ENCODE measurements at places on chromosomes 11 and 22.

DNA sequence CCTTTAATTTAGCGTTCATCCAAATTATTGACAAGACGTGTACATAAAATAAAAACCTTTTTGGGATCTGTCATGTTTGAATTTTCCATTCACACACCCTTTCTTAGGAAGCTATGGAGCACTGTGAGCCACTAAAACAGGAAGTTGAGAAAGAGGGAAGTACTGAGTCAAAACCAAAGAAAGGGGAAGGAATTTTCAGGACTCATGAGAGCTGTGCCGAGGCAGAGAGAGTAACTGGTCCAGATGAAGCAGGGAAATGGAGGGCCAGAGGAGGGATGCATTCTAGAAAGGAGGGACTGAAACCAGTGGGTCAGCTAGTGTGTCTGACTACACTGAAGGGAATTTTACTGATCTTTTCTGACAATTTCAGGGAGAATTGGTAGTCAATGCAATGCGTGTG is 24.9 kb downstream of the APLP2 start:
- DNase-seq, result no peak

DNA sequence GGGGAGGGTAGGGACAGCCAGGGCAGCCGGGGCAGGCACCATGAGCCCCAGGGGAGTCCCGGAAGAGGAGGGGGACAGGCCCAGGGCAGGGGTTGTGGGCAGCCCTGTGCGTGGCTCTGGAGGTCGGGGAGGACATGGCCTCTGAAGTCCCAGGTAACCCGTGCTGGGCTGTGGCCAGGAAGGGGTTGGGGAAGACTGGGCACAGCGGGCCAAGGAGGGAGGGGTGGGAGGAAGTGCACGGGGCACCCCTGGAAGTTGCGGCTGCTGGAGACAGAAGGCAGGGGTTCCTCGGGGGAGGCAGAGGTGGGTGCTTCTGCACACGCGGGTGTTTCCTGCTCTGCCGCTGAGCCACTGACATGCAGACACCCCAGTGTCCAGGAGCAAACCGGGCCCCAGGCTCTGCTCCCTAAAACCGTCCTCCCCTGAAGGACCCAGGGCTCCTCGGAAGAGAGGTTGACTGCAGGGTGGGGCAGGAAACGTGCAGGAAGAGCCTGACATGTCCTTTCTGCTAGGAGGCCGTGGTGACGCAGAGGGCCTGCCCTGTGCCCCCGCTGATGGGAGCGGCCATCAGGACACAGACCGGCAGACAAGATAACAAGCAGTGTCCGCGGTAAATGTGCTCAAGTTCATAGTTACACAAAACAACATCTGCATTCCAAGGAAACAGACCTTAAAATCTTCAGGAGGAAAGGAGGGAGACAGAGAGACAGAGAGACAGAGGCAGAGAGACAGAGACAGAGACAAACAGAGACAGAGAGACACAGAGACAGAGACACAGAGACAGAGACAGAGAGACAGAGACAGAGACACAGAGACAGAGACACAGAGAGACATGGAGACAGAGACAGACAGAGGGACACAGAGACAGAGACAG is 5.7 kb downstream of the TNNI2 start:
- DNase-seq, result no peak

DNA sequence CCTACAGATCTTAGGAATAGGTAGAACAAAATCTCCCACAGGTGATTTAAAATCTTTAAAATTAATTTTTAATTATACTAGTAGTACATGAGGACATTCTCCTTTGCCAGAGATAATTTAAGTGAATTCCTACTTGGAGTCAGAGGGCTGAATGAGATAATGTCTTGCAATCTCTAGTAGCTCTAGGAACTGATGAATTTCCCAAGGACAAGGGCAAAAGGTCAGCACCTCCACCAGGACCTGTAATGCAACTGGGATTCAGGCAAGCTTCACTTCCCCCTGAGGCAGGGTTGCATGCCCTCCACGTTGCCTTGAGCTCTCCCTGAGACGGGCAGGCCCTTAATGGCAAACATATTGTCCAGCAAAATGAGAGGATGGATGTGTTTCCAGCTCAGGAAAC is 330.3 kb upstream of the PITPNB start:
- no peak for DNase-seq

DNA sequence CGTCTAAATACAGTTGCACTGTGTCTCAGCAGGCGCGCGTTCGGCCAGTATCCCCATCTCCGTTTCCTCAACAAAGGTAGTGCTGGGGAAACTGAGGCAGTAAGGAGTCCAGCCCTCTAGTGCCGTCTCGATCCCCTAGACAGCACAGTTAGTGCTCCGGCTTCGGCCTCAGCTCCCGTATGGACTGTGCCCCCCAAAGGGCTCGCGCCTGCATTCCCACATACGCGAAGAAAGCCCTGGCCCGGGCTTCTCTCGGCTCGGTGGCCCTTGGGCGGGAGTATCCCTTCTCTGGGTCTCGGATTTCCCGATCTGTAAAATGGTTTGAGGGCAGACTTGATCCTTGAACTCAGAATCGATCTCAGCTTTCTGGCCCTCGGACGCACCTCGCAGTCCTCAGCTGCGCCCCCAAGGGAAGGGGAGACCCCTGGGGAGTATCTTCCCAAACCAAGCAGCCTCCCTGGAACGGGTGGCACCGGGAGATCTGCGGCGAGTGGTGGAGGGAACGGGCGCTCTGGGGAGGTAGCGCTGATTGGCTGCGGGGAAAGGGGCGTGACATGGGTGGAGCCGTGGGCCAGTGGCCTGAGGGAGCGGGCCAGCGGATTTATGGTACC is 759 bp upstream of the PEX16 start:
- DNase-seq, result peak; percentile 97

DNA sequence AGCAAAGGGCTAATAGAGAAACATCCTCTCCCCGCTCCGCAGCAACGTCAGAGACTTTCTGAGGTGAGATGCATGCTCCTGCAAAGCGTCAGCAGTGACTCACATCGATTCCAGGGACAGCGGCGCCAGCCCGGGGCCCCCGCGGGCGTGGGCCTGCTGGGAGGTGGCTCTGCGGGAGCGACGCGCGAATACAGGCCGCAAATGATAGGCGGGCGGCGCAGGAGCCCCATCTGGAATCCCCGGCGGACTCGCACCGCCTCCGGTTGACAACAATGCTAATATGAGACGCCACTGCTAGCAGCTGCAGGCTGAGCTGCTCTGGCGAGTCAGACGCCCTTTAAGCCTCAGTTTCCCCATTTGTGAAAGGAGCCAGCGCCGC is 557 bp downstream of the RANGAP1 start:
- peak; percentile 92 for DNase-seq

- peak; percentile 82 for DNase-seq
Observed at GRCh38 chr11:119422809-119423508, at the start of gene THY1. Gene THY1, minus strand, starts transcription at chr11:119423172. Its CDS starts 2,267 bp downstream, at chr11:119420905.

GRCh38 chr11:57648801-57649735 is 644 bp downstream of the YPEL4 start:
- DNase-seq, result no peak

GRCh38 chr11:61744609-61745156 is 7.8 kb upstream of the MYRF start:
- no peak for DNase-seq

DNA sequence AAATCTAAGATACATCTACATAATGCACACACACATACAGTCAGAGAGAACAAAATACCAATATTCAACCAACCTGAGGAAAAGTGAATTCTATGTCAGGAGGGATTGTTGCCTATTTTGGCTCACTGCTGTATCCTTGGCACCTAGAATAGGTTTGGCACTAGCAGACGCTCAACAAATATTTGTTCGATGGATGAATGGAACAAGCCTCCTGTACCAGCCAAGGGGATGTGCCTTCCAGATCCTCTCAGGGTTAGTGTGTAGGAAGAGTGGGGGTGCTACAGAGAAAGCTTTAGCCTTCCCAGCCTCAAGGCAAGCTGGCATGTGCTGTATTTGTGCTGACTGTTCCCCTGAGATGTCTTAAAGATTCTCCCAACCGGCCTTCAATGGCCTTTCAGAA is 23.3 kb upstream of the POU2AF1 start:
- no peak for DNase-seq

- no peak for DNase-seq
Observed at GRCh38 chr11:11733246-11733747, 108.5 kb upstream of the USP47 start.

- DNase-seq, result no peak
Observed at GRCh38 chr11:45544826-45545225, 120.6 kb downstream of the CHST1 start.

- DNase-seq, result no peak
Observed at GRCh38 chr11:14423633-14424032, 64.7 kb upstream of the RRAS2 start.

DNA sequence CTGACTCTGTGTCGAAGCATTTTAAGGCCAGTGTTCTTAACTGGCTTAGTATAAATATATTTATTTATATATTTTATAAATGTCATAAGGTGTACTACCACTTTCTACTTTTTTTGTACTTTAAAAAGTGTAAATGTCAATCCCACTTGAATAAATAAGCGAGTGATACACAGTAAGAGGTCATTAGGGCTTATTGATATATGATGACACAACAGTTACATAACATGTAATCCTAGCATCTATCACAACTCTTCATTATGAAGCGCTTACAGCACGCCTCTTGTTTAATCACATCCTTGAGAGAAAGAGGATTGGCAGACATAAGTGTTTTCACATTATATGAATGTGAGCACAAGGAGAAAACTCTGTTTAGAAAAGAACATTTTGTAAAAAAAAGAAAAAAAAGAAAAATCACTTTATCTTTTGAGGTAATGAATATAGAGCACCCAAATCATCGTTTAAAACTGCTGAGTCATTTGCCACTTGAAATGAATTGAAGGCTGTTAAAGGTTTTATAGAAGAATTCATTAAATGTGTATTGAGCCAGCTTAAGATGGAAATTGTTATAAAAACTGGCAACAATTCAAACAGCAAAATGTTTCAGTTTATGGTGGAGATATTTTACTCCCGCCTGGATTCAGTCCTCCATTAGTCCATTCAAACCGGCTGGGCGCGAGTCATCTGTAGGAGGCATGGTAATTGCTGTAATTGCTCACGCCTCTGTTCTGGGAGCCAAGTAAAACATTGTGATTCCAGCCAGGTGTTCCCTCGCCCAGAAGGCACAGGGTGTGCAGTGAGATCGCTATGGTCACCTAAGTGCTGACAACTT is 627.3 kb upstream of the KIRREL3 start:
- no peak for DNase-seq

- peak; percentile 80 for DNase-seq
Observed at GRCh38 chr11:125404811-125405790, 91.0 kb downstream of the FEZ1 start.

- no peak for DNase-seq
Observed at GRCh38 chr11:120056301-120057027, 81.4 kb downstream of the TRIM29 start.

- peak; percentile 16 for DNase-seq
Observed at GRCh38 chr22:30694171-30694639, 469 bp upstream of the OSBP2 start.

DNA sequence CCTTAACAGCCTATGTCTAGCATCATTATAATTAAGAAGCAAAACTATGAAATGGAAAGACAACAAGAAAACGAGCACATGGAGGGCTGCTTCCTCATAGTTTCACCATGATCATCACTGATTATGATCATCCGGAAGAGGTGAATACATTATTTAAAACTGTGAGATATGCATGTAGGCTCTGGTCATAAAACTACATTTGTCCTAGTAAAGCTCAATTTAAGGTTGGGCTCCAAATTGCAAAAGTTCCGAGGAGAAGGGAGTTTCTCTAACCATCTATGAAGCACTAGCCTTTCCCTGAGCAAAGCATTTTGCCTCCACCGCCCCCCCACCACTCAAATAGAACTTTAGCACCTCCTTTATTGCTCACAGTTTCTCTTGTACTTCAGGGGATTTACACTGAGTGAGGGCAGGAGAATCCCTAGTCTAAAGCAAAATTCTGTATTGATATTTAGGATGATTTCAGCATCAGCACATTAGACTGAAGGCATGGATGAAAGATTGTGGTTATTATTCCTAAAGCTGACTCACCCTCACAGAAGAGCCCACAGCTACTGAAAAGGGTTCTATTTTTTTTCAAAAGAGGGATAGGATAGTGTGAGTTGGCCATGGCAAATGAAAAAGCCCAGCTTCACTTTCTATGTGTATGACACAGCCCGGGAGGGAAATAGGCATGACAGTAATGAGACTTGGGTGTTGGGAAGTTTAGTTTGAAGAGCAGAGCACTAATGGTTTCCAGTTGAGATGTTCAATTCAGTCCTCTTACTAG is 203.4 kb downstream of the CADM1 start:
- no peak for DNase-seq

GRCh38 chr11:34313099-34313517 is 44.7 kb downstream of the ABTB2 start:
- no peak for DNase-seq

GRCh38 chr22:39718206-39718605 is 147.7 kb downstream of the CACNA1I start:
- no peak for DNase-seq

DNA sequence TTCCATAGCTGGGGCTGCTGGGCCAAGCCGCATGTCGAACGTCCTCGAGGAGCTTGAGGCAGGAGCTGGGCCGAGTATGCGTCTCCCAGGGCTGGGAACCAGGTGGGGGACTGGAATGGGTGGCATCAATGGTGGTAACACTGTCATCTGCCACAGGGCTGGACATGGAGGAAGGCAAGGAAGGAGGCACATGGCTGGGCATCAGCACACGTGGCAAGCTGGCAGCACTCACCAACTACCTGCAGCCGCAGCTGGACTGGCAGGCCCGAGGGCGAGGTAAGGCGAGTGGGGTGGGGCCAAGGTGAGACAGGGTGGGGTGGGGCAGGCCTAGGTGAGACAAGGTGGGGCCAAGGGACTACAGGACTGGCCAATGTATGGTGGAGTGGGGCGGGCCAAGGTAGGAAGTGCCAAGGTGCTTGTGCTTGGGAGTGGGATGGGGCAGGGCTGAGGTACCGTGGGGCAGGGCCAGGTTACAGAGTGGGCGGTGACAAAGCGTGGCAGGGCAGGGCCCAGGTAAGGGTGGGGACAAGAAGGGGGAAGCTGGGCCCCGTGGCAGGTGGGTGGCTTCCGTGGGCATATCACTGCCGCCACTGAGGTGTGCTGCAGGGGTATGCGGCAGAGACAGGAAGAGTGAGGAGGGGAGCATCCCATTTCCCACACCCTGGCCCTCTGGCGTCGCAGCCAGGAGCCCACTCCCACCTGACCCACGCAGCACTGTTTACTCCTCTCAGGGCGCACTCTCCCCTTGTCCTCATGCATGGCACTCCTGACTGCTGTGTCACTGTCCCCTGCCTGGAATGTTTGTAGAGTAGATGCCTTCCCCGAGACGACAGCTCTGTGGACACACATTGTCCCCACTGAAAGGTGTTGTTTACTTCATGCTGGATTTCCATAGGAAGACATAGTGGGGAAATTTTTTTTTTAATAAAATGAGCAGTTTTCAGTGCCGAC is 27.5 kb upstream of the DGCR8 start:
- no peak for DNase-seq

DNA sequence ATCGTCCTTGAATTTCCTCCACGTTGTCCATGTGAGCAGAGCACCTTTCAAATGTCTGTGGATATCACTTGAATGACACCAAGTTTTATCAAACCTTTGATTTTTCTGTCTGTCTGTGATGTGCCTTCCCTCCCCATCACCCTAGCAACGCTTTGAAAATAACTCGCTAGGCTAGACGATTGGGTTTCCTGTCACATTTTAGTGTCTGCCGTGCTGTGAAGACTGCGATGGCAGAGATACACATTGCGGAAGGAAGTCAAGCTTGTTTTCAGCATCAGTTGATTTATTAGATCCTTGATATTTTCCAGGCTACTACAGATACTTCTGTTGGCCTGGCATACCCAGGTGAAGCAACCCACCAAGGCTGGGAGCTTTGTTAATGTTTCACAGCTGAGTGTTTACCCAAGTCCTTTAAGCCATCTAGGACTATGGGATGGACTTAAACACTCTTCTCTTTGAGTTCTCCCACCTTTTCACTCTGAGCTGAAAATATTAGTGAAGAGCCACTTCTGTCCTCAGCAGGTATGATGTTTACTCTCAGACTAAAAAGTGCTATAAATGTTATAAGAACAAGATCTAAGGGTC is 93.6 kb upstream of the CD44 start:
- no peak for DNase-seq
